ENCODE measurements at places on chromosomes 16 and 17.

GRCh38 chr16:65617421-65617820, 495.6 kb upstream of the CDH11 start:
- DNase-seq = no peak

DNA sequence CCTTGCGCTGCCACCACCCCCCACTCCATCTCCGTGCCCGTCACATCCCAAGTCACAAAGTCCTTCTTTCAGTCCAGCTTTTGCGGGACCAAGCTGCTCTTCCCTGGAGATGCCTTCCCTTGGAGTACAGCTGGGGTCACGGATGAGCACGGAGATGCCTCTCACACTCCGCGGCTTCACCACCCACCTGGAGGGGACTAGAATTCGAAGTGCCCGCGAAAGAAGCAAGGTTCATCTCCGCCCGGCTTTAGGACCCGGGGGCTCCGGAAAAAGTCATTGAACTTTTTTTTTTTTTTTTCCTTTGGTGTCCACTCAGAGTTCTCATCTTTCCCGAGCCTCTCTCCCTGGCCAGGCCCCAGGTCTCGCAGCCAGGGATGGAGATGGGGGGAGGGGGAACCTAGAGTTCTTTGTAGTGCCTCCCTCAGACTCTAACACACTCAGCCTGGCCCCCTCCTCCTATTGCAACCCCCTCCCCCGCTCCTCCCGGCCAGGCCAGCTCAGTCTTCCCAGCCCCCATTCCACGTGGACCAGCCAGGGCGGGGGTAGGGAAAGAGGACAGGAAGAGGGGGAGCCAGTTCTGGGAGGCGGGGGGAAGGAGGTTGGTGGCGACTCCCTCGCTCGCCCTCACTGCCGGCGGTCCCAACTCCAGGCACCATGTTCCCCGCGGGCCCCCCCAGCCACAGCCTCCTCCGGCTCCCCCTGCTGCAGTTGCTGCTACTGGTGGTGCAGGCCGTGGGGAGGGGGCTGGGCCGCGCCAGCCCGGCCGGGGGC, at the start of gene FKBP10:
FKBP10 (plus strand) TSS at position 624 of the 771 bp plus-strand sequence; CDS start at position 655, 31 bp downstream.
- peak; percentile 67 for DNase-seq

DNA sequence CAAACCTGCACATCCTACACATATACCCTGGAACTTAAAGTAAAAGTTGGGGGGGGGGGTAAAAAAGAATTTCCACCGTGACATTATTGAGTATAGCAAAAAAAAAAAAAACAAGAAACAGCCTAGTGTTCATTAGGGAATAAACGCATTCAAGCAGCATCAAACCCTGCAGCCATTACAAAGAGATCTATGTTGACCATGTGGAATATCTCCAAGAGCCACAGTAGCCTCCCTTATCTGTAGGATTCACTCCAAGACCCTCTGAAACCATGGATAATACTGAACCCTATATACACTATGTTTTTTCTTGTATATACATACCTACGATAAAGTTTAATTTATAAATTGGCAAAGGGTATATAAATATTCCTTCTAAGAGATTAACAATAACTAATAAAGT, 5.6 kb upstream of the BIRC5 start:
- no peak for DNase-seq

- peak; percentile 41 for DNase-seq
These were observed 44.0 kb upstream of the CAPN15 start for GRCh38 chr16:483341-484075.

DNA sequence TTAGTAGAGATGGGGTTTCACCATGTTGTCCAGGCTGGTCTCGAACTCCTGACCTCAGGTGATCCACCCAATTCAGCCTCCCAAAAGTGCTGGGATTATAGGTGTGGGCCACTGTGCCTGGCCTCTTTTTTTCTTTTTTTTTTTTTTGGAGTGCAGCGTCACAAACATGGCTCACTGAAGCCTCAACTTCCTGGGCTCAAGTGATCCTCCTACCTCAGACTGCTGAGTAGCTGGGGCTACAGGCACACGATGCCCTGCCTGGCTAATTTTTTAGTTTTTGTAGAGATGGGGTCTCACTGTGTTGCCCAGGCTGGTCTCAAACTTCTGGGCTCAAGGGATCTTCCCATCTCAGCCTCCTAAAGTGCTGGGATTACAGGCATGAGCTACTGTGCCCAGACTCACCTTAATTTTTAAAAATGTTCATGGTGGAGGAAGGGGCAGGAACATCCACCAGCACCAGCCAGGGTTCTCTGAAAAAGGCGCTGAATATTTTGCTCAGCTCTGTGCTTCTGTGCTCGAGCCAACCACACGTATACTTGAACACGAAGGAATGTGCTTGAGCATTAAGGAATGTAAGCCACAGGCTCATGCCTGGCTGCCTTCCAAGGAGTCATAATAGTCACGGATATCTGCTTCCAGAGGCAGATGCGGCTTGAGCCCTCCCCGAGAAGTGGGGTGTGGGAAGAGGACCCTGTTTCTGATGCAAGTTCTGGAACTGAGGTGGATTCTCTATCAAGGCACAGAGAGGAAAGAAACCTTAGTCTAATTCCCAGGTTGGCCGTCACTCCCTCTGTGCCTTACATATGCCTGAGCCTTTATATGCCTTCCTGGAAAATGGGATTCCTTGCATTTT, 65.5 kb upstream of the CREBBP start:
- DNase-seq = no peak
